ENCODE measurements at places on chromosomes 5 and 9. TPM values are rescaled to one million over a fixed set of nuclear protein-coding genes. Genes with fewer than 3 reads are reported as not detected.

The AMBP gene
- total RNA-seq, result not detected

The BSPRY gene
- total RNA-seq, result not detected

DNA sequence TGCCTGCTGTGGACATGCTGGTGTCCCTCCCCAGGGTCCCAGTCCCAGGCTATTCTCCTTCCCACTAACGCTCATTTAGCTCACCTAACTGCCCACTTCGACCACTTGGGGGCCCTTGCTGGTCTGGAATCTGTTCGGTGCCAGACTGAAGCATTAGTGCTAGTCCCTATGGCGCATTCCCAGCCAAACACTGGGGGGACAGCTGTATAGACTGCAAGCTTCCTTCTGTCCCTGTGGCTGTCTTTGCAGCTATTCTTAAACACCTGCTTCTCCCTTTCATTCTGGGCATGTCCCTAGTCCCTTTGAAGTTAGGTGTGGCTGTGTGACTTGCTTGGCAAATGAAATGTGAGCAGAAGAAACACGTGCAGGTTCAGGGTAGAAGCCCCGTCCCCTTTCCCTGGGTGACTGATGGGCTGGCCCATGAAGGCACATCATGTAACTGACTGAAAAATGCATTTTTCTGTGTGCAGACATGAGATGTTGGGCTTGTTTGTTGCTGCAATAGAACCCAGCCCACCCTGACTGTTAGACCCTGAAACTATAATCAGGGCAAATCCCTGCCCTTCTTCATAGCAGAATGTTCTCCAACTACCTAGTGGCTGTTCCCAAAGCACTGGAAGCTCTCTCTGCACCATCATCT, 134.4 kb downstream of the BARX1 start:
- no peak for DNase-seq

DNA sequence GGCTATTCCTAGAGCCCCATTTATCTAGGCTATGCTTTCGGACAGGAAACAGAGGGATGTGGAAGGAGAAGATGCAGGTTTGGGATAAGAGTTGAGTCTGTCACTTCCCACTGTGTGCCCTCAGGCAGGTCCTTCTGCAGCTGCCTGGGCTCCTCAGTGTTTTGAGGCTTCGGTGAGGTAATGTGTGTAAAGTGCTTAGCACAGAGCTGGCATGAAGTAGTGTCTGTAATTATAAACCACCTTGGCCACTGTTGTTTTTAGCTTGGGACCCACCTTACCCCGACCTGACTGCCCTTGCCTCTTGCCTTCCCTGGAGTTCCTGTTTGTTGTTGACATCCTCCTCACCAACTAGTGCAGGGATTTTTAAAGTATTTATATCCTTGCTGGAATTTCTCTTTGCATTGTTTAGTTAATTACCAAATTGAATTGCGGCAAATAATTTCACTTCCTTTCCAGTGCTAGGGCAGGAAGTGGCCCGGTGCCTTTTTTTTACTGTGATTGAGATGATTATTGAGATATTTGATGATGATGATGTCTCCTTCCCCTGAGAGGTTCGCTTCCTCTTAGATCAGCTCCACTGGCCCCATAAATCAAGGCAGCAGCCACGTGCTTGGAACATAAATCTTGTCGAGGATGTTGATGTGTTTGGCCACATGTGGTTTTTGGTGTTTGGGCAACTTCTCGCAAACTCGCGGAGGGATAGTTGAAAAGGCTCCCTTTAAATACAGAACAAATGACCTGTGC, 38.3 kb upstream of the DAB2IP start:
- no peak for DNase-seq

The DBH gene
- total RNA-seq, result not detected

The ADAMTS6 gene
- total RNA-seq, result 9.6 TPM

DNA sequence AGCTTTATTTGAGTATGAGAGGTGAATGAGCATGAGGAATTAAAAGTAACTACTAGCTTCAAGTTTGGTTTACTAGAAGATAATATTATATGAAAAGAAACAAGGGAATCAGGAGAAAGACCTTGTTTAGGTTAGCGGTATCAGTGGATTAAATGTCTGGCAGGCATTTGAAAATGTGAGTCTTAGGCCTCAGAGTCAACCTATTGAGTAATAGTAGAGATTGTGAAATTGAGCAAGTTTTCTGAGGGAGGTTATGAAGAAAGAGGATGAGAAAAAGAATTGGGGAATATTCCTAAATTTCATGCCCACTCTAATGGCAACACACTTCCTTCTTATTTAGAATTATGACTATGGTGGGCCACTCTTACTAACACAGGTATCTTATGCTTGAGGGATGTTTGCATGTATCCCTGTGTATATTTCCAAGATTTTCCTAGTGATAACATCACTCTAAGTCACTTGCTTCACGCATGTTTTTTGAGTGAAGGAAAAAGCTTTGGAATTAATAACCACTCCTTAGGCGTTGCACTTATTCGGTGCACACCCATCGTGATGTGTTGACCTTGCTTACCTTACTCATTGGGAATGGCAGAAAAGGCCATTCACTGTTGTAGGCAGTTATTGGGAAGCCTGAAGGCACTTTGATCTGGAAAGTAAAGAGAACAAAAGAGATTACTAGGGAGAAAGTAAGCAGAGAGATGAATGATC, 8.2 kb upstream of the ELL2 start:
- no peak for DNase-seq

DNA sequence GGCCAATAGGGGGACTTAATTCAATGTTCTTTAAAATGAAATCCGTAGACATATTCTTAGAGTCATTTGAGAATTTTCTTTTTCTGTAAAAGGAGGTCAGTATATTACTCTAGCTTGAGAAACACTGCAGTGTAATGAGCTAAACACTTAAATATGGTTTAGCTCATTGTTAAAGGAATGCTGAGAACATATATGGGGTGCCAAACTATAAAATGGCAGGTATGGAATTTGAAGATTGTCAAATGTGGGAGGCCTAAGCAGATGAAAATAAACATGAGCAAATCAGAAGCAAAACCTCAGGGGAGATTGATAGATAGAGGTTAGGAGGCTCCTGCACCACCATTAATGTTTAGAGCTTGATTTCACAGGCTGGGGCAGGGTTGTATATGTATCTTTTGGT, 57.9 kb downstream of the STX17 start:
- no peak for DNase-seq

DNA sequence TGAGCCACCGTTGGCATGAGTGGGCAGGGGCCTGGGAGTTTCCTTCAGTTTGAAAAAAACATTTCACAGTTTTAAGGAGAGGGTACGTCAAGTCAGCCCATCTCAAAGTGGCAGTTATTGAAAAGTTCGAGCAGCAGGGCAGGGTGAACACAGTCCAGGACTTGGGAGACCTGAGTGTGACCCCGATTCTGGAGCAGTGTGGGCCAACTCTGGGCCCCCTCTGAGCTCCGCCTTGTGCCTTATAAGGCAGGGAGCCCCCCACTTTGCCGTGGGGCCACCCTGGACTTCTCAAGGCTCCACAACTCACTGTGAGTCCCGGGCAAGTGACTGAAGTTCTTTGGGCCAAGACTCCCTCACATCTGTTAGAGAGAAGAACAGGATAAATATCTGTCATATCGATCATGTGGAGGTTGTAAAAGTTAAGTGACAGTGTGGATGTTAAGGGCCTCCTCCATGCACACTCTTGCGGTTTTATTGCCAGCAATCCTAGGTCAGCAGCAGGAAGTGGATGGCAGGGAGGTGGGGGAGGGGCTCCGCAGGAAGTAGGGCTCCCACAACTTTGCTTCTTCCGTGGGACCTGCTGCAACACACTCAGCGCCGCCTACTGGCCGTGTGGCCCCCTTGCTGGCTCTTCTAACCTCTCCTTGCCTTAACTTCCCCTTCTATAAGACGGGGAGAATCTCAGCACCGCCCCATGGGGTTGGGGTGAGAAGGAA, 38.4 kb downstream of the HRH2 start:
- DNase-seq, result peak; percentile 64

The PCDHB4 gene
- total RNA-seq, result not detected

DNA sequence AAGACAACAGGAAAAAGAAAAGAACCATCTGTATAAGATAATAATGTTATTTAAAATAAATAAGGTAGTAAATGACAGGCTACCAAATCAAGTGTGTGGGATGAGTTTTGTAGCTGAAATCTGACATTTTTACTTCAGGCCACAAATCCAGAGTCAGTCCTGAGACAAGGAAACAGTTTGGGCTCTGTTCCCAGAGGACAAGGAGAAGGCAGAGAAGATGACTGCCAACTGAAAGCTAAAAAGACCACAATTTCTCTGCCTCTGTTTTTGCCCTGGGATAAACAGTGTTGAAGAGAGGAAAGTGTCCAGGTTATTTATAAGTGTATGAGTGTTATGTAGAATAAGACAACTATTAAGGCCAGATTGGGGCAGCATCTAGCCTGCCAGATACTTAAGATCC, 180.5 kb downstream of the NFIB start:
- DNase-seq, result no peak

GRCh38 chr5:40755093-40755406, 711 bp downstream of the TTC33 start:
- peak; percentile 67 for DNase-seq

- no peak for DNase-seq
Observed at GRCh38 chr5:137414112-137414755, 84.9 kb downstream of the SPOCK1 start.

The PCDHGC3 gene
- total RNA-seq, result not detected

The JADE2 gene
- 262 TPM for total RNA-seq

DNA sequence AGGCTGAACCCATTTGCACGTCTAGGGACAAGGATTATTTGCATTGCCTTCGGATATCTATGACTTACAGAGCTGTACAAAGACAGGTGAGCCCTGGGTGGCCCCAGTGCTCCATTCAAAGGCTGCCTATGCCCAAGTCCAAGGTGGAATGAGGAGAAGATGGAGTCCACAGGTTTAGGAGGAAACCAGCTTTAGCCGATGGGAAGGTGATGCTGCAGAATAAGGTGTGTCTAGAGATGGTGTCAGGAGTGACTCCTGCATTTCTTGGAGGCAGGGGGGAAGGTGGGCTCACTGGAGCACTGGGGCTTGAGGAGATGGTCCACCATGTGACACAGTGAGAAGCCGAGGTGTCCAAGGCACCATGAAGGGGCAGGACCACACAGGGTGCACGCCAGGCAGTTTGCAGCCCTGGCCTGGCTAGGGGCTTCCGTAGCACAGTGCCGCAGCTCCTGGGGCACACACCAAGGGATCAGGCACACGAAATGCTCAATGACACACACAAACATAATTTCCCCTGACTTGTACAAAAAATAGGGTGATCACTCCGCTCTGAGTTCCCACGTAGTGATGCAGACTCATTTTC, 32.1 kb downstream of the SEMA4D start:
- DNase-seq, result no peak

- DNase-seq, result peak; percentile 38
Observed at GRCh38 chr5:64811050-64811640, 42.4 kb downstream of the CWC27 start.

GRCh38 chr5:155332618-155333017, 319.1 kb downstream of the KIF4B start:
- DNase-seq, result no peak

GRCh38 chr9:98778251-98778650, 18.1 kb downstream of the ANKS6 start:
- DNase-seq, result no peak

DNA sequence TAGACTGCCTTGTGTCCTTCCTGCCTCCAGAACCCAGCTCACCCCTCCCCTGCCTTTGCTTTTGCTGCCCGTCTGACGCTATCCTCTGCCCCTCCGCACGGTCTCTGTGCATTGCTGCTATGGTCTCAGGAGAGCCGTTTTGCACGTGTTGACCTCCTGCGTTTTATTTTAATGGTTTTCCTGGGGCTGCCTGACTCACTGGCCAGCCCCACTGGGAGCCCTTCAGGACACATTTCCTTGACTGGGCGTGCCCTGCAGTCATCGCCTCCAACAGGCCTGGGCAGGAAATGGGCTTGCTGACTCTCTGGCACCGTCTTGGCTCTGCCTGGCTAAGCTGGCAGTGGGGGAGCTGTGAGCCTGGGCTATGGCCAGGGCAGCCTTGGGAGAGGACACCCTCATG, 17.9 kb upstream of the ASS1 start:
- DNase-seq, result no peak

- DNase-seq, result no peak
Observed at GRCh38 chr5:58622936-58623871, 40.3 kb downstream of the RAB3C start.

The INSL6 gene
- total RNA-seq, result not detected

The SOHLH1 gene
- not detected for total RNA-seq

GRCh38 chr5:124103671-124104070, 591.7 kb downstream of the CSNK1G3 start:
- no peak for DNase-seq

The WNT8A gene
- not detected for total RNA-seq

- no peak for DNase-seq
Observed at GRCh38 chr9:33272061-33272460, 7.2 kb downstream of the CHMP5 start.

- no peak for DNase-seq
Observed at GRCh38 chr5:137498301-137498735, 808 bp downstream of the SPOCK1 start.

- DNase-seq, result no peak
Observed at GRCh38 chr9:109908459-109909390, 128.7 kb downstream of the PALM2AKAP2 start.

- peak; percentile 19 for DNase-seq
Observed at GRCh38 chr9:35690614-35691333, 1.0 kb upstream of the TPM2 start.

The NSUN2 gene
- 84.6 TPM for total RNA-seq

GRCh38 chr5:80238778-80239679, 16.8 kb downstream of the SERINC5 start:
- DNase-seq, result peak; percentile 26

DNA sequence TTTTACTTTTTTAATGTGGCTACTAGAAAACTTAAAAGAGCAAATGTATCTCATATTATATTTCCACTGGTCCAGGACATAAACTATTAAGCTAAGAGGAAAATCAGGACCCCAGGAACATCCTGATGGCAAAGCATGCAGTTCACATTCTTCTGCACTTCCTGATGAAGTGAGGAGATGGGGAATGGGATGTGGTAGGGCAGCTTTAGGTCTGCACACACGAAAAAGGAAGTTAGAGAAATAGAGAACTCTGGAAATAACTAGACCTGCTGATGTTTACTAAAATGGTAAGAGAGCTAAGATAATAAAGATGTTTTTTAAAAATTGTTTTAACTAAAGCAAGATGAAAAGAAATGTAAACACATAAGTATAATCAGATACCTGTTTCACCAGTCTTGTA, 39.7 kb upstream of the NIPBL start:
- DNase-seq, result no peak

DNA sequence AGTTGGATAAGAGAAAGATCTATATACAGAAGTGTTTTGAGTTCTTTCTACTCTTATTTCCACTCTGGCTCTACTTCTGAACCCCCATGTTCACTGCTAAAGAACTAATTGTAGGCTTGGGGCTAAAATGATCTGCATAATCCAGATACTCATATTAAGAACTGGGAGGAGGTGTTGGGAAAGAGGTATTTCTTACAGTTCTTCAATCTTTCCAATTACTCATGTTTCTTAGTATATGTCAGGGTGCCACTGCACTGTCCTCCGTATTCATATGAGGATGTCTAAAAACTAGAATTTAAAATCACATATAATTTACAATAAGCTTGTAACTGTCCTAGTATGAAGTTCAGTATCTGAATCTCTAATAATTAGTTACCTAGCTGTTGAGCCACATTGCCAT, 12.7 kb downstream of the NIPBL start:
- no peak for DNase-seq

GRCh38 chr9:81989700-81990099, 1.1 kb downstream of the SPATA31D1 start:
- DNase-seq, result no peak

All from naive thymus-derived CD8-positive, alpha-beta T cell (primary cell).